Activated CD4-positive, CD25-positive, alpha-beta regulatory T cell treated with anti-CD3 and anti-CD28 coated beads, Interleukin-2, amount 50 U/mL, for 72 hours (primary cell): ENCODE measurements at places on chromosomes 2 and 18.

- DNase-seq: no peak
Measured at GRCh38 chr2:128449226-128450061, 130.8 kb upstream of the HS6ST1 start.

DNA sequence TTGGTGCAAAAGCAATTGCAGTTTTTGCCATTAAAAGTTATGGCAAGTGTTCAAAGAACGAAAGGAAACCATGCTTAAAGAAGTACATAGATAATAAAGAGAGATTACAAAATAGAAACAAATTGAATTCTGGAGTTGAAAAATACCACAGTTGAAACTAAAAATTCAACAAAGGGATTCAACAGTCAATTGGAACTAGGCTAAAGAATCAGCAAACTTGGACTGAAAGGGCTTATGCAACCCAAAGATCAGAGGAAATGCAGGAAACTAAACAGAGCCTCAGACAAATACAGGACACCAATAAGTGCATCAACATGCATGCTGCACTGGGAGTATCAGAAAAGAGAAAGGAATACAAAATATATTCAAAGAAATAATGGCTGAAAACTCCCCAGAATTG, 40.3 kb downstream of the UXS1 start:
- DNase-seq: no peak

DNA sequence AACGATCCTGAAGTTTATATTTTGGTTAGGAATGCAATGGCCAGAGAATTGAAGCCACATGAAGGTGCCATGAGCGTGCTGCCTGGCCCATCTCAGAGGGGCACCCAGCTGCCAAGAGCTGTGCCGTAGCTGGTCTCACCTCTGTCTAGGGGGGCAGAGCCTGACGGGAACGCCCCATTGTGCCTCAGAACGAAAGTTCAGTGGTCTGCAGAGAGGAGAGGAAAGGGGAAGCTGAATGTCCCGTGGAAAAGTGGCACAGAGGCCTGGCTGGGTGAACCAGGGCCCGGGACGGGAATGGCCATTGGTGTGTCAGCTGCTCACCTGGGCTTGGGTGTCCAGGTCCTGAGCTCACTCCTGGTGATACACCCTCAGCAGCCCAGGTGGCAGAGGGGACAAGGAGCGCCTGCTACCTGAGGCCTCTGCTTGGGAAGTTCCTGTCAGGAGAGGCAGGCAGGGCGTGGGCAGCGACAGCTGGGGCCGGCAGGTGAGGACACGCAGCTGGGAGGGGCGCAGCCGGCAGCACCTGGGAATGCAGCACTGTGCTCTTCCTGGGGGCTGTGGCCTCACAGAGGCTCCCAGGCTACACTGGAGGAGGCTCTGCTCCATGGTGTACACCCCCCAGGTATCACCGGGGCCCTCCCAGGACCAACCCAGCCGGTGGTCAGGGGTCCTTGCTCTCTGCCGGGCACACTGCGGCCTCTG, 67.3 kb downstream of the PARD6G start:
- no peak for DNase-seq

GRCh38 chr2:57809230-57809629, 237.4 kb upstream of the VRK2 start:
- no peak for DNase-seq

- no peak for DNase-seq
Measured at GRCh38 chr2:212330263-212330662, 208.3 kb downstream of the ERBB4 start.

DNA sequence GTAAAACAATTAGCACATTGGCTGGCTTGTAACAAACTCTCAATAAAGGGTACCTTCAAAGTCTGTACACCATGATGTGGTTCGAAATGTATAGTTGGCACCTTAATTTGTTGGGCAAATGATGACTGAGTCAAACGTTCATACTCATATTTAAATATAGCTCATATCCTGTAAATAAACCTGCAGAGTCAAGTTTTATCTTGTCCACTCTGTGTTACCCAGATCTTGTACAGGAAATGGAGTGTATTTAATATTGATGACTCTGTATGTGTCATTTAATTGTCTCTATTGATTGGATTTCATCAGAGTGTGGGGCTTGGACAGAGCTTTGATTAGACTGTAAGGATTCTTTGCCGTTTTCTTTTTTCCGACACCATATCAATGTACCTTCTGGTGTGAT, 805.6 kb upstream of the ZEB2 start:
- no peak for DNase-seq

DNA sequence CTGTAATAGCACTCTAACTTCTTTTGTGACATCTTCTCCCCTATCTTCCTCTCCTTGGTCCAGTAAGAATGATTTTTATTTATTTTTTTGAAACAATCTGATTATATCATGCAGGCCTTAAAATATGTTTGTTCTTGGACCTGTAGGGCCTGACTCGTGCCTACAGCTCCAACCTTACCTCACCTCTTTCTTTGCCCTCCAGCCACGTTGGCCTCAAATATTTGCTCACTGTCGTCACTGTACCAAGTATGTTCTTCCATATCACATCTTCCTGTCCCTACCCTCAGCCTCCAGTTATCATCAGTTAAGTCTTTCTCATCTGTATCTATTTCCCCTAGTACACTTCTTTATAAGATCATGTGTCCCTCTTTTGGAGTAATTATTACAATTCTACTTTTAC, 125.5 kb downstream of the CDH7 start:
- DNase-seq: no peak

GRCh38 chr2:74772046-74772445, 61.9 kb upstream of the HK2 start:
- no peak for DNase-seq

GRCh38 chr2:31940920-31941319, 69.9 kb downstream of the MEMO1 start:
- DNase-seq: no peak

GRCh38 chr18:36672437-36673344, 156.1 kb downstream of the TPGS2 start:
- DNase-seq: no peak

- no peak for DNase-seq
Measured at GRCh38 chr2:56613920-56614319, 430.1 kb downstream of the CCDC85A start.

GRCh38 chr2:205580212-205580987, 101.9 kb upstream of the NRP2 start:
- DNase-seq: no peak

- no peak for DNase-seq
Measured at GRCh38 chr2:230317366-230317765, 9.6 kb upstream of the SP140L start.

DNA sequence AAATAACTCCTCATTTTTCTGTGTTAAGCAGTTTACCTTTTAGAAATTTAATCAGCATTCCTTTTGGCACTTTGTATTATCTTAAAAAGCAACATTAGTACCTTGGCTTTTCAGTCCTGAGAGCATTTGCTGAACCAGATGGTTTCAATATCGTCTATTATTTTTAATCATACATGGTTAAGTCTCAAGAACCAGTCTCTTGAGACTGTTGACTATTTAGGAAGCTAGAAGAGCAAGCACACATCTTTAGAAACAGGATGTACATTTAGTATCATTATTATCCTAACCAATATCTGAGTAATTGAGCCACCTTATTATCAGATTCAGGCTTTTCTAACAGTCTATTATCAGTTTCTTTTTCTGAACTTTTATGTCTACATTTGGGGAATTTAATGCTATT, 28.2 kb upstream of the ZEB2 start:
- DNase-seq: no peak
